ENCODE measurements at places on chromosomes 1 and 21. TPM values are rescaled to one million over a fixed set of nuclear protein-coding genes. Genes with fewer than 3 reads are reported as not detected.

DNA sequence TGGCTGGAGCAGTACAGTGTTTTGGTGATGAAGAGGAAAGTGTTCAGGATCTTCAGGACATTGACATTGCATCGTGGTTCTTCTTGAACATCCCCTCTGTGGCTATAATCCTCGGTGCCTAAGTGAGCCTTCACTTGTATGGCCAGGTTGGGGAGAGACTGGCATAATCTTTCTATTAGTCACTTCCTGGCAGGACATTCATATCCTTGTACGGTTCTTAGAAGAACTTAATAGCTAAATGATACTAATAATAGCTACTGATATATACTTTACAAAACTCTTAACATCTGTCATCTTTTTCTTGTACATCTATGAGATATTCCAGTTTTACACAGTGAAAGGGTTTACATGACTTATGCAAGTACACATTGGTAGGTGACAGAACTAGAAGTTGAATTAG lies 35.8 kb downstream of the CELF3 start:
- peaks cover 19% of the 10 kb centered on the region for H3K36me3 ChIP-seq
- no peaks in the 10 kb centered on the region for H3K4me1 ChIP-seq
- no peak overlapping the region for H3K27ac ChIP-seq
- no peak for DNase-seq

DNA sequence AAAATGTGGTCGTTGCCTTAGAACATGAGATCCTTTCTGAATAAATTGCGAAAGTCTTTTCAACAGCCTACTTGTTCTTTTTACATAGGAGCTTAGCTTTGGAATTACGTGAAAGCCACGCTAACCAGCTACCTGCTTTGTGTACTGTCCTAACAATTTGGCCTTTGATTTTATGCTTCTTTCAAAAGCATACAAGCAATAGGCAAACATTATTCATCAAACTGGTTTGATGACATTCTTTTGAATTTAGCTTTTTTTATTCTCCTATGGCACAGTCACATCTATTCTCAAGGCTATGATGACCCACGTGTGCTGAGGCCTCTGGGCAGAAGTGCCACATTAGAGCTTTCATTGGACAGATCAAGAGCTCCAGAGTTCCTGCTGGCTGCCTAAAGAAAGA lies 178.0 kb upstream of the DPT start:
- peaks cover 5% of the 10 kb centered on the region for H3K4me1 ChIP-seq
- H3K27me3 ChIP-seq, result no peaks in the 10 kb centered on the region
- peak; percentile 70 for DNase-seq
- H3K27ac ChIP-seq, result no peak overlapping the region
- H3K36me3 ChIP-seq, result no peaks in the 10 kb centered on the region

DNA sequence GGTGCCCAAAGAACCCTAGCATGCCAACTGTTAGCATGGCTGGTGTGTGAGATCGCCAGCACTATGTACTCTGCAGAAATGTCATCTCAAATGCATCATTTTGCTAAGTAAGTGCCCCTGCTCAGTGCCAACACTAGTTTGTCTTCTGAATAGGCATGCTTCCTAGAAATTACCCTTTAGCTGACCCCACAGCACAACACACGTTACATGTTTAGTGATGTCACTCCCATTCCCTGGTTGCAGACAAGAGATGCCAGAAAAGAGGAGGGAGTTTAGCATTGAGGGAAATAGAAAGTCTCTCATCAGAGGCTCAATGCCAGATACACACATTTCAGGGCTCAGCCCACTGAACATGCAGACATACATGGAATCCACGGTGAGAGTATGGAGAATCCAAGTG lies 9.3 kb upstream of the ST6GALNAC3 start:
- no peak overlapping the region for H3K4me3 ChIP-seq
- no peaks in the 10 kb centered on the region for H3K27me3 ChIP-seq
- H3K36me3 ChIP-seq, result no peaks in the 10 kb centered on the region
- DNase-seq, result no peak
- no peaks in the 10 kb centered on the region for H3K4me1 ChIP-seq

GRCh38 chr1:32557812-32558211 lies 18.6 kb downstream of the ZBTB8A start:
- no peak for DNase-seq
- H3K27ac ChIP-seq, result no peak overlapping the region
- H3K4me1 ChIP-seq, result no peaks in the 10 kb centered on the region
- H3K4me3 ChIP-seq, result no peak overlapping the region
- peaks cover 12% of the 10 kb centered on the region for H3K36me3 ChIP-seq

- no peaks in the 10 kb centered on the region for H3K36me3 ChIP-seq
- H3K27me3 ChIP-seq, result no peaks in the 10 kb centered on the region
- H3K4me1 ChIP-seq, result peaks cover 9% of the 10 kb centered on the region
- H3K4me3 ChIP-seq, result no peak overlapping the region
- DNase-seq, result no peak
- no peak overlapping the region for H3K27ac ChIP-seq
Observed at GRCh38 chr1:35261412-35262120, 6.9 kb upstream of the ZMYM4 start.

DNA sequence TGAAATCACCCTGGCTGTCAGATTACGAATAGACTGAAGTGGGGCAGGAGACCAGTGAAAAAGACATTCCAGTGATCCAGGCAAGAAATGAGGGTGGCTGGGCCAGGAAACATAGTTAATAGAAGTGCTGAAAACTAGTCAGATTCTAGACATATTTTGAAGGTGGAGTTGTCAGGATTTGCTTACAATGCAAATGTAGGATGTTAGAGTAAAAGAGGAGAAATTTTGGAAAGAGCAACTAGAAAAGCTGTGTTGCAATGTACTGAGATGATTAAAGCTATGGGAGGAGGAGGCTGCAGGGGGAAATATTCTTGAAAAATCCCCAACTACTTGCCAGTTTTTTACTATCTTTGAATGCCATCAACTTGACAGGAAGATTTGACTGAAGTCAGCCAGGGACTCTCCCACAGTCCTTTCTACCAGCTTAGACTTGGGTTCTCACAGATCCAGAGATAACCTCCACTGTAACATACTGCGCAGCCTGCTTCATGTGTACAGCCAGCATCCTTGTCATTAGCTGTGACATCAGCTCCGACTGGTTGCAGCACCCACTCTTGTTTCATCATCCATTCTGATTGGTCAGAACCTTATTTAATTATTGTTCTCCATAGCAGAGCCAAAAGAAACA lies 109.7 kb downstream of the TSEN15 start:
- H3K4me3 ChIP-seq, result no peak overlapping the region
- no peaks in the 10 kb centered on the region for H3K27me3 ChIP-seq
- peak overlapping the region; percentile 61 for H3K27ac ChIP-seq
- peaks cover 18% of the 10 kb centered on the region for H3K4me1 ChIP-seq

GRCh38 chr1:155383406-155383805 lies 62.7 kb downstream of the RUSC1 start:
- no peak overlapping the region for H3K27ac ChIP-seq
- peaks cover 12% of the 10 kb centered on the region for H3K36me3 ChIP-seq
- no peaks in the 10 kb centered on the region for H3K4me1 ChIP-seq
- H3K27me3 ChIP-seq, result no peaks in the 10 kb centered on the region
- H3K4me3 ChIP-seq, result no peak overlapping the region

- peaks cover 99% of the 10 kb centered on the region for H3K36me3 ChIP-seq
- no peaks in the 10 kb centered on the region for H3K4me1 ChIP-seq
- H3K27ac ChIP-seq, result no peak overlapping the region
- no peak overlapping the region for H3K4me3 ChIP-seq
- H3K27me3 ChIP-seq, result no peaks in the 10 kb centered on the region
Observed at GRCh38 chr21:33531007-33531406, 10.9 kb downstream of the GART start.

DNA sequence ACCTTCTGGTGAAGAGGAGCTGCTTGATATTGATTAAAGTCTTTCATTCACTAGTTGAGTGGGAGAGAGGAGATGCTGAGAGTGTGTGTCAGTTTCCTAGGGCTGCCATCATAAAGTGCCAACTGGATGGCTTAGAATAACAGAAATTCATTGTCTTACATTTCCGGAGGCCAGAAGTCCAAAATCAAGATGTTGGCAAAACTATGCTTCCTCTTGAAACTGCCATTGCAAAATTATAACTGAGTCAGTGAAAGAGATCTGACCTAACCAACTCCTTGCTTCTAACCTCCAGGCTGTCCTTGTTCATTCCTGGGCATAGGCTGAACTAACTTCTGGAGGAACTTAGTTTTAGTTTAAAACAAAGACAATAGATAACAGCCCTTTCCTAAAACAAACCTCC lies 47.1 kb downstream of the PTGS2 start:
- H3K27me3 ChIP-seq, result no peaks in the 10 kb centered on the region
- no peaks in the 10 kb centered on the region for H3K4me1 ChIP-seq
- H3K27ac ChIP-seq, result no peak overlapping the region
- no peaks in the 10 kb centered on the region for H3K36me3 ChIP-seq

DNA sequence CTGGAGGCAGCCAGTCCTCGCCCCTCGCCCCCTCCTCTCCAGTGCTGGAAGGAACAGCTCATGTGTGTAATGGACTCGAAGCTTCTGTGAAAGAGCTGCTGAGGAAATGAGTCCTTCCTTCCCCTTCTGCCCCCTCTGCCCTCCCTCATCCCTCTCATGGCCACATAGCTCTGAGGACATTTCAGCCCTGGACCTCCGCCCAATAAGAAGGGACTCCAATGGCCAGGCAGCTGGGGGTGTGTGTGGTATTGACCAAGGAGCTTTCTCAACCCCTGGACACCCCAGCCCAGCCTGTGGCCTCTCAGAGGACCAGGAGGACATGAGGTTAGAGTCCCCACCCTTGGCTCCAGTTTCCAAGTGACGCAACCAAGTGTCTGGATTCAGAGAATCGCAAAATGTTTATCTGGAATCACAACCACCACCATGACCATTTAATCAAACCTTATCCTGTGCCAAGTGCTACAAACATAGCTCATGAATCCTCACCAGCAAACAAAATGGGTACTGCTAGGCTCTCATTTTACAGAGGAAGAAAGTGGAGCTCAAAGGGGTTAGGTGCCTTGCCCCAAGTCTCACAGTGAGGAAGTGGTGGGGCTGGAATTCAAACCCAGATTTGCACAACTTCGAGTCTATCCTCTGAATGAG lies 47.8 kb upstream of the ECE1 start:
- H3K4me3 ChIP-seq, result no peak overlapping the region
- peaks cover 88% of the 10 kb centered on the region for H3K4me1 ChIP-seq
- peaks cover 4% of the 10 kb centered on the region for H3K36me3 ChIP-seq

GRCh38 chr1:196558411-196558810 lies 49.8 kb downstream of the KCNT2 start:
- no peak overlapping the region for H3K27ac ChIP-seq
- H3K4me1 ChIP-seq, result no peaks in the 10 kb centered on the region
- H3K27me3 ChIP-seq, result no peaks in the 10 kb centered on the region

DNA sequence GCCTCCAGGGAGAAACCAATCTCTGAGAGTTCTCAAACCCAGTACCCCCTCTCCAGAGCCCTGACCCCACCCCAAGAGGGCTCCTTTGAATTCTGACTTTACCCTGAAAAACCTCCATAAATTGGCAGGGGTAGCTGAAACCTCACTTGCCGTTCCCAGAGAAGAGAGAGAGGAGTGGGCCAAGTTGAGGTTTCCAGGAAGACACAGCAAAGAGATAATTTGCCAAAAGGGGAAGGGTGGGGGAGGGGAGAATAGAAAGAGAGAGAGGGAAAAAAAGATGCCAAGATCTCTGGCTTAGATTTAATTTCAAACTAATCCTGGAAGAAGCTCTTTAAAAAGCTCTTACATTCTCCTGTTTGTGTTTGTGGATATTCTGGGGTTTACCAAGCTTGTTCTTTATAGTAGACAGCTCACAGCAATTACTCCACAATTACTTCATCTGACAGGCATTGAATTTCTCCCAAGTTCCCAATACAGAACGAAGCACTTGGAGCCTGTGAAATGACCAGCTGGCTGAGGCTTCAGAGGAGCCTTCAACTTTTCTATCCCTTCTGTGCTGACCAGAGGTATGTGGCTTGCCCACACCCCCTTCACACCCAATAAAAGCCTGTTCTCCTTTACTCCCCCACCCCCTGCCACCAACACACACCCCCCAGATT lies 1.1 kb upstream of the GRHL3 start:
- no peak for DNase-seq
- no peaks in the 10 kb centered on the region for H3K27me3 ChIP-seq
- peaks cover 20% of the 10 kb centered on the region for H3K4me1 ChIP-seq
- H3K36me3 ChIP-seq, result no peaks in the 10 kb centered on the region
- H3K27ac ChIP-seq, result no peak overlapping the region
- no peak overlapping the region for H3K4me3 ChIP-seq

Gene VSIG8
- not detected for total RNA-seq

Gene FLAD1
- total RNA-seq, result 62.9 TPM

Gene TMEM9
- 70.6 TPM for total RNA-seq

Gene OR2T35
- total RNA-seq, result not detected

Gene PKP1
- total RNA-seq, result 3.7 TPM

Gene OR6N1
- 0.20 TPM for total RNA-seq

Gene THEM5
- not detected for total RNA-seq

Gene TBX15
- total RNA-seq, result 0.39 TPM
